Cerebellar nuclear complex (tissue), 1 donor: ENCODE measurements at places on chromosomes 6 and 20.

DNA sequence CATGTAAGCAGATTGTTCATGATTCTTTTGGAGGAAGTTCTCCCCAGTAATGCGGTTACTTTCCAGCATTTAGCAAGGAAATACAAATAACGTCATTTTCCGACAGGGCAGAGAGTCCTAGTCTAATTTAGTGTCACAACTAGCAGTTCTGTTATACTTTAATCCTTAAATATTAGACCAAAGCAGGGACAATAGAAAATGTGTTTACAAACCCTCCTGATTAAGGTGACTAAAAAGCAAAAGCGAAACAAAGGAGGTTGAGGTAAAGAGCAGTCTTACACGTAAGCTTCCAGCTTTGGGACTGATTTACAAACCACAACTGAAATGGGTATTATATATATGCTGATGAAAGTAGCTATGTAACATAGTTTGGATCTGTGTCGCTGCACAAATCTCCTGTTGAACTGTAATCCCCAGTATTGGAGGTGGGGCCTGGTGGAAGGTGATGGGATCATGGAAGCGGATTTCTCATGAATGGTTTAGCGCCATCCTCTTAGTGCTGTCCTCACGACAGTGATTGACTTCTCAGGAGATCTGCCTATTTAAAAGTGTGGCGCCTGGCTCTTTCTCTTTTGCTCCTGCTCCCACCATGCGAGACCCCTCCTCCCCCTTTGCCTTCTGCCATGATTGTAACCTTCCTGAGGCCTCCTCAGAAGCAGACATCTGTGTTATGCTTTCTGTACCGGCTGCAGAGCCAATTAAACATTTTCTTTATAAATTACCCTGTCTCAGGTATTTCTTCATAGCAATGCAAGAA lies 81.9 kb downstream of the PLCB1 start:
- no peak for DNase-seq

DNA sequence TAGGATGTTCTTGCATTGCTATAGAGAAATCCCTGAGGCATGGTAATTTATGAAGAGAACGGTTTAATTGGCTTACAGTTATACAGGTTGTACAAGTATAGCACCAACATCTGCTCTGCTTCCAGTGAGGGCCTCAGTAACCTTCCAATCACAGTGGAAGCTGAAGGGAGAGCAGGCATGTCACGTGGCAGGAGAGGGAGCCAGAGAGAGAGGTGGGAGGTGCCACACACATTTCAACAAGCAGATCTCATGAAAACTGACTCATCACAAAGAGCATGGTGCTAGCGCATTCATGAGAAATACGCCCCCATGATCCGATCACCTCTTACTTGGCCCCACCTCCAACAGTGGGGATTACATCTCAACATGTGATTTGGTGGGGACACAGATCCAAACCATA lies 871.2 kb downstream of the TFAP2A start:
- no peak for DNase-seq

DNA sequence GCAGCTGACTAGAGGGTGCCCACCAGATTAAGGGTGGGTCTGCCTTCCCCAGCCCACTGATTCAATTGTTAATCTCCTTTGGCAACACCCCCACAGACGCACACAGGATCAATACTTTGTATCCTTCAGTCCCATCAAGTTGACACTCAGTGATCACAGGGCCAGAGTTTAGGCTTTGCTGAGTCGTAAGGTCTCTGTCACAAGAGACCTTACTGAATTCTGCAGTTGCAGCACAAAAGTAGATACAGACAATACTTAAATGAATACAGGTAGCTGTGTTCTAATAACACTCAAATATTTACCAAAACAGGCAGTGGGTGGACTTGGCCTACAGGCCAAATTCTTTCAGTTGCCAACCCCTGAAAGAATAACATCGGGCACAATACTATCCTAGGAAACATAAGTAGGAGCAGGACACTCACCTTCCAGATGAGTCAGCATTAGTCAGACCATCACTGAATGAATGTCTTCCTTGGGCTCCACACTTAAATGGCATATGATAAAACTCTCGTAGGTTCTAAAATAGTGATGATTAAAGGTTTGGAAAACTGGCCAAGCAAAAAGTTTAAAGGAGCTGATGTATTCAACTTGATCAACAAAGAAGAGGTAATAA lies 190.0 kb downstream of the UBE3D start:
- no peak for DNase-seq

GRCh38 chr6:2522521-2522920 lies 228.2 kb downstream of the MYLK4 start:
- no peak for DNase-seq

DNA sequence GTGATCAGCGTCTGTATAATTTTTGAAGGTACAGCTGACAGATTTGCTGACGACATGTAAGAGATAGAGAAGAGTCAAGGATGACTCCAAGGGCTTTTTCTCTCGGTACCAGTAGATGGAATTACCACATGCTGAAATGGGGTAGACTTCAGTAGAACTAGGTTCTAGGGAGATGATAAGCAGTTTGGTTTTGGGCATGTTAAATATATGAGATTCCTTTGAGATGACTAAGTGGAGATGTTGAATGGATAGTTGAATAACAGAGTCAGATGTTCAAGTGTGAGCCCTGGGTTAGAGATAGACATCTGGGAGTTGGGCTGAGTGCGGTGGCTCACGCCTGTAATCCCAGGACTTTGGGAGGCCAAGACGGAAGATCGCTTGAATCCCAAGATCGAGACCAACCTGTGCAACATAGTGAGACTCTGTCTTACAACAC lies 50.0 kb downstream of the PHF20 start:
- no peak for DNase-seq

GRCh38 chr6:170553534-170554012 lies 466 bp upstream of the PSMB1 start:
- DNase-seq = peak; percentile 64

DNA sequence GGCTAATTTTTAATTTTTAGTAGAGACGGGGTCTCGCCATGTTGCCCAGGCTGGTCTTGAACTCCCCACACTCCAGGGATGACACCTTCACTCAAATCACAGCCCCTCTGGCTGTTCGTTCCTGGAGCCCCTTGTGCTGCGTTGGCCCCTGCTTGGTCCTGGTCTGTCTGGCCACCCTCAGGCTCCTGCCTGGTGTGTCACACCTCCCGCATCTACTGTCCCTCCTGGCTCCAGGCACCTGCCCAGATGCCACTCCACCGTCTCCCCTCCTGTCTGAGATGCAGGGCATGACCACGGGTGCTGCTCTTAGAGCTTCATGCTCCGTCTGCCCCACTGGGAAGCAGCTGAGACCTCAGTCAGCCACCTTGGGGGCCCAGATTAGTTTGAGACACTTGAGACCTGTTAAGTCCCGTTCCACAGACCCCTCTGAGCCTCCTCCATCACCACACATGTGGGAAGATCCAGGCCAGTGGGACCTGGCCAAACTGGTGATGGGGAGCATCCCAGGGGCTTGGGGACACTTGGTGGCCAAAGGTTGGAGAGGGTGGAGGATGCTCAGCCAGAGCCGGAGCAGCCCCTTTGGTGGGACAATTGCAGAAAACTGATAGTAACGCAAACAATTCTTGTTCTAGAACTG lies 21.9 kb upstream of the NPBWR2 start:
- DNase-seq = no peak

DNA sequence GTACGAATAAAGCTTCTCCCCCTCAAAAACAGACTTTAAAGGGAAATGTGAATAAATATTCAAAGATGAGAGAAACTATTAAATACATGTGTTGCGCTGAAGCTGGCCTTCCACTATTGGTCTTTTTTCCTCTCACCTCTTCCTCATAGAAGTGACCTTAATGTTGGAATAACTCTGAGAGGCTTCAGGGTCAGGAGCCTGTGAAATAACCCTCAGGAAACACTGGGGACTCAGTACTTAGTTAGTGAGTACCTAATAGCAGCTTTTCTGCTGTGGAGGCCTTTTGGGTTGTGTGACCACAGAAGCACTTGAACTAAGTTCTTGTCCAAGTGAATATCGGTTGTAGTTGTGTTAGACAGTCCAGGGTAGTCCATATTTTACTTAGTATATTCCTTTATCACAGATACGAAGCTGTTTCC lies 799 bp upstream of the SHPRH start:
- no peak for DNase-seq

DNA sequence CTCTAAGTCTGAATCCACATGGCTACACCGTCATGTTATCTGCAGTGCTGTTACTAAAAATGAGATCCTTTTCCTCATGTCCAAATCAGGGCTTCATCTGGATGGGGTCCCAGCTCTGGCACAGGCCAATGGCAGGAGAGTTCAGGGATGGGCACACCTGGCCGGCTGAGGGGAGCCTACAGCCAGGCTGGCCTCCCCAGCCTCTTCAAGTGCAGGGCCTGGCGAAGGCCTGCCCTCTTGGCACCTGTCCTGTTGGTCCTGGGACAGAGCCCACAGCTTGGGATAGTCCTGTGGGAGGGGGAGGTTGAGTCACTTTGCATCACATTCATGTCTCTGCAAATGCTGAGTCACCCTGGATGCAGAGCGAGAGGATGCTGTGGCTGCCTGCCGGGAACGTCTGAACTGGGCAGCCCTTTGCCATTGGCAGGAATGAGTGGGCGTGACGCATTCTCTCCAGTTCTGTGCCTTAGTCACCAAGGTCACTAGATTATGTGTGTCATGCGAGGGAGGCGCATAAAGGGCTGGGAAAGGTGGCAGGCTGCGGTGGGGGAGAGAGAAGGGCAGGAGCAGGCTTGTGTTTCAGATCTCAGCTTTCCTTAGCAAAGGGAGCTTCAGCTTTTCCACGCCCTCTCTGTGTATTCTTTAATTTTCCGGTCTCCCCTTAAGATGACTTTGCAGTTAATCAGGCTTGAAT lies 223.2 kb upstream of the ECI2 start:
- DNase-seq = no peak
